ENCODE measurements at places on chromosomes 3 and 15.

DNA sequence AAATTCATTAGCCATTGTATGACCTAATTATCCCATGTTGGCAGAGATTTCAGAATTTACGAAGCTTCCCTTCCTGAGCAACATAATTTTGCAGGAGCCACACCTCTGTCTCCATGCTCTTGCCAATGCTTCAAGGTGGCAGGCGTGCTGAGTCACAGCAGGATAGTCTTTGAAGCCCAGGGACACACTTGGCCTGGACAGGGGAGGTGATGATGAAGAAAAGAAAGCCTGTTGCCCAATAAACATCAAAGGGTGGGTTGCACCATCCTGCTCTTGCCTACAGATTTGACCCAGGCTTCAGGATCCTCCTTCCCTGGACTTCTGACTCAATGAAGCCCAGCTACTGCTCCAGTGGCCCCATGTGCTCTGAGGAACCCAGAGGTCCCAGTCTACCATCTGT, 117.1 kb downstream of the MINAR1 start:
- no peak for DNase-seq

DNA sequence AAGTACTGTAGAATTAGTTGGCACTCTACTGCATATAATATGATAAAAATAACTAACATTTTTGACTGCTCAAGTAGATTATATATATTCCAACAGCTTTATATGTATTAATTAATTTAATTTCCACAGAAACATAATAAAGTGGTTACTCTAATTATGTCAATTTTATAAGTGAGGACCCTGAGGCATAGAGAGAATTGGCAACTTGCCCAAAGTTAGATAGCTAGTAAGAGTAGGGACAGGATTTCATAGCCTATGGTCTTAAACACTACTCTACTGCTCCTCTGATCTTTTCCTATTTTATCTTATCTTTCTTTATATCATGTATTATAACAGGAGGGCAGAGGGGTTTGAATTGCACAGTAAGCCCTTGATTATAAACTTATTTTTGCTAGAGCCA, 418.7 kb upstream of the SGO1 start:
- no peak for DNase-seq

DNA sequence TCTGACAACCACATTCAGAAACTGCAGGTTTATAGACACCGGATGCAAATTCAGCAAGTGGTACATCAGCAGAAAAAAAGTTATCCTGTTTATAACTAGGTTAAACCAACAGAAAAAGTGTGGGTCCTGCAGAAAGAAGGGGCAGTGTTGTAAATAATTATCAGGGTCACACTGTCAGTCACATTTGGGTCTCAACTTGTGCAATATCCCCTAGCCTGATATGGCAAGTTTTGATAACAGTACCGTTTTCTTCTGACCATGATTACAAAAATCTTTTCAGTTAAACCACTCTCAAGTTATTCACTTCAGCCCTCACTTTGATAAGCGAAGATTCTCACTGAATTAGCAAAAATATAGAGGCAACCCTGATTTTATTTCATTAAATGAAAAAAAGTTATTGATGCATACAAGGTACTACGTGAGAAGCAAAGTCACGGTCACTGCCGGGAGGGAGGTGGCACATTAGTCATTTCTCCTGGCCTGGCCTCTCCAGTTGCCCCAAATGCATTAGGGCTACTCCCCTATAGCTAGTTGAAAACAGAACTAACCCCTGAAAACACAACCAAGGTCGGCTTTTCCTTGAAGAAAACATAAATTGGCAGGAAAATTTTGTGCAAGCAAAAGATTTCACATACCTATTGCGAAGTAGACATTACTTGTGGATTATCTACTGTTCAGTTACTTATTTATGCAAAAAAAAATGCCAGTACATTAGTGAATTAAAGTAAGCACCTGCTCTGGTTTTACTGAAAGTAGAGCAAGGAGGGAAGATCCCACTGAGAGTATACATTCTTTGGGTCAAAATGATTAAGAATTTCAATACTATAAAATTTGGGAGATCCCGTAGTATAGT, 28.6 kb downstream of the IL5RA start:
- DNase-seq, result no peak

- no peak for DNase-seq
These were observed 28.0 kb downstream of the NOX5 start for GRCh38 chr15:69042531-69042930.

DNA sequence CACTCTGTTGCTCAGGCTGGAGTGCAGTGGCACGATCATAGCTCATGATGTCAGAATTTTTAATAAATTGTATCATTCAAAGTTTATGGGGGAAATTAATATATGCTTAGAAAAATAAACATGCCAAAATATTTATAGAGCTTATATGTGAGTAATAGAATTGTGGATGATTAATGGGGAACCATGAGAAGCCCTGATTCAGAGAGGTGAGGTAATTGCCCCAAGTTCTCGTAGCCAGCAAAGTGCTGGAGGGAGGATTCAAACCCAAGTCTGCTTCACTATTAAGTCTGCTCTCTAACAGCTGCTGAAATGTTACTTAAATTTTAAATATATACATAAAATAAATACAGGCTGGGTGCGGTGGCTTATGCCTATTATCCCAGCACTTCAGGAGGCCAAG, 26.2 kb upstream of the IGF2BP2 start:
- no peak for DNase-seq

DNA sequence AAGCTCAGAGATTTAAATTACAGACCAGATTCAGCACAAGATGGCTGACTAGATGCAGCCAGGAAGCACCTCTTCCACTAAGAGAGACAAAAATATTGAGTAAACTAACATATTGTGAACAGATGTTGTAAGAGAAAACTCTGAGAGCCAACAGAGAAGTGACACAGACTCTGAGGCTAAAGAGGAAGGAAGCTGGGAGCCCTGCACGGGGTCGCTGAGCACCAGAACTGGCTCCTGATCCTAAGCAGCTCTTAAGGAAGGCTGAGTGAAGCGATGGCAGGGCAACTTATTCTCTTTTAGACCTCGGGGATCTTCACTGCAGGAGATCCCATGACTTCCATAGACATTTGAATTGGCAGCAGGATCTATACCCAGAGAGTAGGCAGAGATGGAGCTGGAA, 578.0 kb upstream of the GRM7 start:
- DNase-seq, result no peak

DNA sequence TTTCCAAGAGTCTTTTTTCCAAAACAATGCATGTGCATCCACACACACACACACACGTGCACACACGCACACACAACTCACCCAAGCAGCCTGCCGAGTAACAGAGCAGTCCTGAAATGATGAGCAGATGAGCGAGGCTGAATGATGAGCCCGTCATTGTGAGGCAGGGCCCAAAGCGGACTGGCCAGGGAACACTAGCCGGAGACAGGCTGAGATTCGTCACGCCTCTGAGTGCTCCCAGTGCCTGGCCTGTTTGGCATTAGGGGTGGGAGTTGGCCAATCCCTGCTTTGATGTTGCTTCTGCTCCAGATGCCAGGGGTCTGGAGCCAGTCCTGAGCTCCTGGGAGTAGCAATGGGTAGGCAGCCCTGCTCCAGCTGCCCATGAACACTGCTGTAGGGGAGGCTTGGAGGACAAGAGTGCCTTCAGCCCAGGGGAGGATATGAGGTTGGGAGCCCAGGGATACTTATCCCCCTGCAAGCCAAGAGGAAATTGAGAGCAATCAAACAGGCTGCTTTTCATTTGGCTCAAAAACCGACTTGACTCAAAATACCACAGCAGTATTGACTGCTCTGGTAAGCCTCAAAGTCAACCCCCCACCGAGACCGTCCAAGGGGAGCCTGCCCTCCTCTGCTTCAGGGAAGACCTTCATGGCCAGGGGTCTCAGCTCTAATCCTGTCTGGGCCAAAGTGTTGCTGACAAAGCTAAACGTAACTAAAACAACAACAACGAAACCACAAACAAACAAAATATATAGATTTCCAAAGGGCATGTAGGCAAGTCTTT, 22.9 kb downstream of the COLQ start:
- peak; percentile 10 for DNase-seq

DNA sequence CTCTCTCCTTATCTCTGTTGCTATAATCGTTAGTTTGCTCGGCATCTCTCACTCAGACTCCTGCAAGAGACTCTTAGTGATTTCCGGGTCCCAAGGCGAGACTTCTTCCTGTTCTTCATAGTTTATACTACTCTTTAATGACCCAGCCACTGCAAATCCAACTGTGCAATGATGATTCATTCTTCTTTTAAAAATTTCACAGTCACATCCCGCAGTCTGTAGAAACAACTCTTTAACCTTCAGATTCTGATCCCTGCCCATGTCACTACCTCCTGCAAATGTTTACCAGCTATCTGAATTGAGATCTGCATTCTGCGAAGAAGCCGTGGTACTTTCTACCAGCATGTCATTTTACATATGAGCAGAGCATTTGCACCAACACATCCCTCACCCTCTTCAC, 2.8 kb upstream of the VGLL3 start:
- no peak for DNase-seq

- no peak for DNase-seq
These were observed 102.4 kb downstream of the LRIG1 start for GRCh38 chr3:66398228-66399025.

GRCh38 chr3:14793126-14793857, 25.5 kb upstream of the FGD5 start:
- no peak for DNase-seq

DNA sequence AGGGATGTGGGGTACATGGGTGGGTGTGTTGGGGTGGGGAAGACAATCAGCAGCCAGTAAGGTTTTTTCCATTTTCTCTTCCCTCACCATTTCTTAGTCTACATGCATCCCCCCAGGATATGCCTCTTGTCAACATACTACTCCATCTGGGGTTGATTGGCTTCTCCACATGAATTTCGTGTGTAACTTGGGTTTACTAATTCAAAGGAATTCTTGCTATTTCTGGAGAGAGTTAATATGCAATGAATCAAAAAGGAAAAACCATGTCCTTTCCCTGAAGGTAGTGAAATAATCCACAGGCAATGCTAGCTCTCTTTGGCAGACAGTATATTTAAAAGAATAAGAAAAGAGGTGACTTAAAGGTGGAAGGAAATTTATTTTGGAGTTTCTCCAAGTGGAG, 198.4 kb downstream of the EBLN2 start:
- DNase-seq, result no peak

DNA sequence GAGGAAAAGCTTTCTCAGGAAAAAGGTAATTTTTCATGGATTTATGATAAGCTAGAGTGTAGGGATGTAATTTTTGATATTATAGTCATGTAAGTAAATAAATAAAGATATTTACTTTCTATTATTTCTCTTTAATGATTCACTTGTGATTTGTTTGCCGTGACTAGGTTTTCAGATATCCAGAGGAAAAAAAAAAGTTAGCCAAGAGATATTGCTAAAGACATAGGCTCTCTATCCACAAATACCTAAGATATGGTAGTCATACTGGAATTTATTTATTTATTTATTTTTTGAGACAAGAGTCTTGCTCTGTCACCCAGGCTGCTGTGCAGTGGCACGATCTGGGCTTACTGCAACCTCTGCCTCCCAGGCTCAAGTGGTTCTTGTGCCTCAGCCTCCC, 59.9 kb downstream of the AP4E1 start:
- DNase-seq, result no peak

DNA sequence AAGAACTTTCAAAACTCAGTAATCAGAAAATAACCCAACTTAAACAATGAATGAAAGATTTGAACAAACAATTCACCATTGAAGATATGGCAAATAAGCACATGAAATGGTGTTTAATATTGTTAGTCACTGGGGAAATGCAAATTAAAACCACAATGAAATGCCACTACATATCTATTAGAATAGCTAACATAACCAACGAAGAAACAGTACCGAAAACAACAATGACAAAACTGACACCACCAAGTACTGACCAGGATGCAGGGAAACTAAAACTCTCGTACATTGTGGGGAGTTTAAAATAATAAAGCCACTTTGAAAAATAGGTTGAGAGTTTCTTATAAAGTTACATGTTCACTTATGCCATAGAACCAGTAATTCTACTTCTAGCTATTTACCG, 69.1 kb downstream of the KBTBD8 start:
- no peak for DNase-seq

- no peak for DNase-seq
These were observed 33.9 kb upstream of the TBC1D23 start for GRCh38 chr3:100226712-100227429.

GRCh38 chr15:26096581-26096980, 233.5 kb upstream of the ATP10A start:
- DNase-seq, result no peak

DNA sequence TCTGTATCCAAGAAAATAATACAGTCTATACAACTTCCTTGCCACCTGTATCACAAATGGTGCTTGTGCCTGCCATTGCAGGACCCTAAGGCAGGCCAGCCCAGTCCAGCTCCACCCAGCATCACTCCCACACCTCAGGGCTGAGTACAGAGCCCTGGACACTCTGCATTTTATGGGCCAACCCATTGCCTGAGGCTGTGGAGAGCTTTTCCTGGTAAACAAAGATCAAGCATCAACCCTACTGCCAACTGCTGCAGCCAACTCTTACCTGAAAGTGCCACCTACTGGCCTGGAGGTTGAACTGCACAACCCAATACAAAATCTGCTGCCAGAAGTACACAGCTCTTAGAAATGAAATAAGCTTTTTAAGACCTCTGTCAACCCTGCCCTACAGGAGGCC, 1082.2 kb downstream of the NAALADL2 start:
- no peak for DNase-seq

Measured in NCI-H446 (cell line).